ENCODE measurements at places on chromosomes 1 and 21.
A peak's percentile ranks its signal among the peaks of the same experiment; 100 is the strongest.

DNA sequence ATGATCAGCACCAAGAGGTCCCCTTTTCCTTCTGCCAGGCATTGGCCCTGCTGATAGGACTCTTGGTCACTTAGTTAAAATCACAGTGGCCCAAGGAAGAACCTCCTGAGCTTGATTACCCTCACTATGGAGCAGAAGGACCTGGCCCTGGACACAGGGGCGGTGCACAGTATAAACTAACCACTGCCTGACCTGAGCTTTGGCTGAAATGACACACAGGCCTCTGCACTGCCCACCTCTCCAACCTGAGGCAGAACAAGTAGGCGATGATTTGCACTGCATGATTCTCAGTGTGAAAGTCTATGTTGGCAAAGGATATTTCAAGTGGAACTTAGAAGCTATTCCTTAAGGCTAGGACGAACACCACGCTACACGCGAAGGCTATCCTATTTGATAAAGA, 48.5 kb downstream of the CAPN2 start:
- no peak for DNase-seq

- DNase-seq, result no peak
Observed at GRCh38 chr21:38178653-38179470, 77.9 kb upstream of the KCNJ15 start.

GRCh38 chr1:1594602-1595260, 5.2 kb downstream of the FNDC10 start:
- DNase-seq, result peak; percentile 19

DNA sequence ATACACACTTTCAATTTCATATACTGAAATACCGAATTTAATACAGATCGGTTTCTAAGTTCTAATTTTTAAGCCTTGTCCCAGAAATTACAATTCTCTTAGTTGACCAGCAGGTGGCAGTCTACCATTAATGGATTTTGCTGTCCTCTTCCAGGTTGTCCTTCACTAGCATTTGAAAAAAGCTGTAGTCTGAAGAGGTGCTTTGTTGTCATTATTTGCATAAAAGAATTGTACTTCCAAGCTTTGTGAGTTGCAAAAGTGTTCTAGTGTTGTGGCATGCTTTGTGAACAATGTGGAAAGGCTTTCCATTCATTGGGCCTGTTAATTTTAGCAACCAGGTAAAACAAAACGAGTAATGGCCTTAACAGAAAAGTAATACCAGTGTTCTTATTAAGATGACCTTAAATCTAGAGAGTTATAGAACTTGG, 193.6 kb downstream of the RPS6KC1 start:
- peak; percentile 29 for DNase-seq

GRCh38 chr21:26118938-26119540, 51.5 kb downstream of the APP start:
- DNase-seq, result no peak

- no peak for DNase-seq
Observed at GRCh38 chr1:83747853-83748482, 251.0 kb downstream of the TTLL7 start.

DNA sequence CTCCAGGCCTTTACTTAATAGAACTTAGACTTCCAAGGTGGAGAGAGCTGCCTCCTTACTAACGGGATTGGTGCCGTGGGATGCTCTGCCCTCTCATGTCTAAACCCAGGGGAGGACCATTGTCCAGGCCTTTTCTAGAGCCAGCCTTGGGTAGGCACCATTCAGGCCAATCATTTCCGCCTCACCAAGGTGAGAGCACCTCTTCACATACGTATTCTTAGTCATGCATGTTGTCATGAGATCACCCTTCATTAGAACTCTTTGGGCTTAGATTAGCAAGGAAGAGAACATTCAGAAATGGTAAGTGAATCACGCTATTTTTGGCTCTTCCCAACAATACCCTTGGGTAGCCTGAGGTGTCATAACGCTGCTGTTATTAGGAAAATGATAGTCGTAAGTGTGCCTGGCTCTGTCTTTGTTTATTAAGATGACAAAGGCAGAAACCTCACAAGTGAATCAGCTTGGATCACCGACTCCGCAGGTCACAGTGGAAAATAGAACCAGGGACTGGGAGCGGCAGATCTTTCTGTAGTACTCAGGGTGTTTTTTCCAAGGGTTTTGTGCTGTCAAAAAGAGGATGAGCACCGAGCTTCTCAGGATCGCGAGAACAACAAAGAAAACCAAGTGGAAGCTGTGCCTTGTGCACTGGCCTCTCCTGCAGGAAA, 55.0 kb downstream of the HUNK start:
- DNase-seq, result no peak

- DNase-seq, result no peak
Observed at GRCh38 chr21:45982092-45982757, 655 bp downstream of the COL6A1 start.

Measured in NCI-H2171 (cell line).